ENCODE measurements at places on chromosomes 2 and 18. TPM values are rescaled to one million over a fixed set of nuclear protein-coding genes. Genes with fewer than 3 reads are reported as not detected.

ACOXL gene
- 0.14 TPM for total RNA-seq

GALNT14 gene
- 1.1 TPM for total RNA-seq

NRP2 gene
- total RNA-seq: 0.63 TPM

ZC3H6 gene
- total RNA-seq: 17.6 TPM

SRD5A2 gene
- not detected for total RNA-seq

DNA sequence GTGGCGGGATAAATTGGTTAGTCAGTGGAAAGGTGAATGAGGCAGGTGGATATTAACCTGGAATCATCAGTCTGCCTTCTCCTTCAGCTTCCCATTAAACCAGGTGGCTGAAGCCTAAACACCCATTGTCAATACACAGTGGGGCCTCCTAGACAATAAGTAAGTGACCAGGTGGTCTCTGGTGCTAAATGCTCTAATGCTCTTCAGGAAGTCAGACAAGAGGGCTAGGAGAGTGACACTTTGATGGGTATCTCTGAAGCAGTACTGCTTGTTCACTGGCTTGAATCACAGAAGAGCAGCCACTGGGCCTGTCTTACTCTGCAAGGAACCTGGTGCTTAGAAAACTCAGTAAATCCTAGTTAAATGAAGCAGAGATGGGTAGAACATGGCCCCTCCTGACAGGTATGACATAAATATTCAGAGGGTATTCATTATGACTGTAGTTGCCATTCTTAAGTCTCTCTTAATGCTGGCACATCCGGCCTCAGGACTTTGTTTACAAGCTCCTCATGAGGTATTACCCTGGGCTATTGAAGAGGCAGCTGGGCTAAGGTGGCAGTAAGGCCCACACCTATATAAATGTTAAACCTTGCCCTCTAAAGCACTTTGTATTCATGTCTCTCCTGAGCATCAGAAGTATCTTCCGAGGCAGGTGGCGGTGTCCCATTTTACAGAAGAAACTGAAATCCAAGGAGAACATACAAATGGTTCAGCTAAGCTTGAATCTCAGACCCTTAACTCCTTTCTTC lies 104.9 kb downstream of the NCK2 start:
- no peak for DNase-seq
- no peak overlapping the region for H3K4me3 ChIP-seq
- H3K27ac ChIP-seq: peak overlapping the region; percentile 79

DNA sequence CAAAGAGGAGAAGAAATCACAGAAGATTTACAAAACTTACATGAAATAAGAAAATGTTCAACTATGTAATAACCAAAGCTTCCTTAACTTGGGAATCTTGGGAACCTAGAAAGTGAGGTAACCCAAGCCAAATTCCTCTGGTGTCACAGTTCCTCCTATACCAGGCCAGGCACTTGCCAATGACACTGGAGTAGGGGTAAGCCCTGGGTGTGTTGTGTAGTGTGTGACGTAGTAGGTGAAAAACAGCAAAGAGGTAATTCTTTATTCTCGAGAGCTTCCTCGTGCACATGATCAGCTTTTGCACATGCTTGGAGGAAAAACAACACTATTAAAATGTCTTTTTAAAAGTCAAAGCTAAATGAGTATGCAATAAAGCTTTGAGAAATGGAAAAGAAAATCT lies 118.0 kb downstream of the METTL8 start:
- H3K36me3 ChIP-seq: peaks cover 46% of the 10 kb centered on the region
- no peak overlapping the region for H3K27ac ChIP-seq
- peaks cover 39% of the 10 kb centered on the region for H3K4me1 ChIP-seq
- no peak overlapping the region for H3K4me3 ChIP-seq

DNA sequence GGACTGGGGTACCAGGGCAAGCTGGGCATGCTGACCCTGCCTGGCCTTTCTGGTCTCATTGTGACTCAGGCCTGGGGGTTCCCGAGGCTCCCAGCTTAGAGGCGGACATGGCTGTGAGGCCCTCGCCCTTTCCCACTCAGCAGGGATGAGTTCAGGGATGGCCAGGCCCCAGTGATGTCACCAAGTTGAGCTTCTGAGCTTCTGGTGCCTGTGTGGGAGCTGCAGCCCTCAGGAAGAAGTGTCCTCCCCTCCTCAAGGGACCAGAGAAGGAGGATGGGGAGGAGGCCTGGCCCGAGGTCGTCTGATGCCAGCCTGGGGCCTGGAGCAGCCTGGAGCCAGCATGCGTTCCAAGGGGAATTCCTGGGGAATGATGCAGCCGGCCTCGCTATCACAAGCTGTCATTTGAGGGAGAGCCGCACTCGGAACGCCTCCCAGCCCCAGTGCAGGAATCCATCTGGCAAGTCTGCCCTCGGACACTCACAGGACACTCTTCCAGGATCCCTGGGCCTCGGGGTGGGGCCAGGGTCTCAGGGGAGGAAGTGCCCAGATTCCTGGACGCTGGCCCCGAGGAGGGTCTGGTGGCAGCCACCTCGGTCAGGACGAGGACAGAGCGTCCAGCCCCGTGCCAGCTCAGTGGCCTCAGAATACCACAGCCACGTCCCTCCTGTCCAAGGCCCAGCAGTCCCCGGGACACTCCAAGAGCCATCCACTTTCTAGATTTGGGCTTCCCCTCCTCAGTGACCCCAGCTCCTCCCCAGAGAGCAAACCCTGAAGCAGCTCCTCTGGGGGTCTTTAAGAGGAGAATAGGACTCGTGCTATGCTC lies 61.2 kb upstream of the GPC1 start:
- H3K4me3 ChIP-seq: no peak overlapping the region
- H3K4me1 ChIP-seq: no peaks in the 10 kb centered on the region
- no peaks in the 10 kb centered on the region for H3K27me3 ChIP-seq
- DNase-seq: no peak

DNA sequence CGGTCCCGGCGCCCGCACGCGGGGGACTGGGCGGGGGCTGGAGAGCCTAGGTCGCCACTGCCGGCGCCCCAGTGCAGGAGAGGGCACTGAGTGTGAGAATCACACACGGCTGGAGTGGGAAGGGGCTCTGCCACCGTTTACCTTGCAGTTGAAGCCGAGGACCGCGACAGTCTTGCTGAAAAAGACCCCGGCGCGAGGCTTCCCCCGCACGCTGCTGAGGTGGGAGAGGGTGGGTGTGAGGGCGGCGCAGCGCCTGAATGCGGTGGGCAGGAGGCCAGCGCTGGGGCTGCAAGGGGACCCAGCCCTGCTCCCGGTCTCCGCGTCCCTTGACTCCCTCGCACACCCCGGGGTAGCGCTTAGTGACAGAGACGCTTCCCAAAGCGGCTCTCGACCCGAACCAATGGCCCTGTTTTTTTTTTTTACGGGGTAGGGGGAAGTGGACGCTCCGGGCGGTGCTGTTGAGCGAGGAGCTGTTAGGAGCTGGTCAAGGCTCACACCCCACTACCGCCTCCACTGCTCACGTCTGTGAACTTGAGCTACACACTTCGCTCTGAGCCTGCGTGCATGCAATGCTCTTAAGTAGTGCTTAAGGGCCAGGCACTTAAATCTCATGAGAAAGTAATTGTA lies 794 bp downstream of the NOTO start:
- H3K4me3 ChIP-seq: peak overlapping the region; percentile 15
- no peak for DNase-seq
- H3K27ac ChIP-seq: no peak overlapping the region
- no peaks in the 10 kb centered on the region for H3K36me3 ChIP-seq
- peaks cover 5% of the 10 kb centered on the region for H3K4me1 ChIP-seq
- H3K27me3 ChIP-seq: peaks cover 42% of the 10 kb centered on the region

GRCh38 chr2:46098621-46099062 lies 198.6 kb upstream of the EPAS1 start:
- no peaks in the 10 kb centered on the region for H3K27me3 ChIP-seq
- peaks cover 3% of the 10 kb centered on the region for H3K36me3 ChIP-seq
- peak; percentile 42 for DNase-seq
- H3K4me3 ChIP-seq: no peak overlapping the region

- no peak overlapping the region for H3K4me3 ChIP-seq
- DNase-seq: no peak
- H3K27me3 ChIP-seq: peaks cover 2% of the 10 kb centered on the region
- H3K36me3 ChIP-seq: no peaks in the 10 kb centered on the region
- no peak overlapping the region for H3K27ac ChIP-seq
Measured at GRCh38 chr2:191441496-191442214, 196.5 kb downstream of the MYO1B start.

GRCh38 chr18:54991981-54992380 lies 32.7 kb upstream of the CCDC68 start:
- no peak overlapping the region for H3K4me3 ChIP-seq
- H3K27me3 ChIP-seq: peaks cover 2% of the 10 kb centered on the region
- no peak for DNase-seq
- H3K36me3 ChIP-seq: no peaks in the 10 kb centered on the region
- no peaks in the 10 kb centered on the region for H3K4me1 ChIP-seq

All from activated CD8-positive, alpha-beta T cell treated with anti-CD3 and anti-CD28 coated beads for 36 hours (primary cell).